ENCODE measurements at places on chromosomes 5 and 9.

DNA sequence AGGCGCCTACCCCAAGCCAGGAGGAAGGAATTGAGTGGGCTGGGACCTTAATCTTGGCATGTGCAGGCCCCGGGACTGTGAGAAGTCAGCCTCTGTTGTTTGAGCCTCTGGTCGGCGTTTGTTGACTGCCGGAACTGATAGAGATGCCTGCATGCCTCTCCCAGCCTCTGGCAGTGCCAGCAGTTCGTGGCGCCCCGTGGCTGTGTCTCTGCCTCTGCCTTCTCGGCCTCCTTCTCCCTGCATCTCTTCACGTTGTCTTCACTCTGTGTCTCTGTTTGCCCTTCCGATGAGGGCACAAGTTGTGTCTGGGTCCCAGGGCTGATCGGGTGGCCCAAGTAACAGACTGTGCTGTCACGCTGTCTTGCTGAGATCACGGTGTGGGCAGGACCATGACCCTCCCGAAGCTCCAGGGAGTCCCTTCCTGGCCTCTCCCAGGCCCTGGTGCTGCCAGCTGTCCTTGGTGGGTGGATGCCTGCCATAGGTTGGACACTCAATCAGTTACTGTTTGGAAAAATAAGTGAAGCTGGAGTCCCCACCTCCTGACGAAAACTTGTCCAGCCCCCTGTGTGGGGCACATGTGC, 133.5 kb upstream of the LPCAT1 start:
- no peak for DNase-seq

DNA sequence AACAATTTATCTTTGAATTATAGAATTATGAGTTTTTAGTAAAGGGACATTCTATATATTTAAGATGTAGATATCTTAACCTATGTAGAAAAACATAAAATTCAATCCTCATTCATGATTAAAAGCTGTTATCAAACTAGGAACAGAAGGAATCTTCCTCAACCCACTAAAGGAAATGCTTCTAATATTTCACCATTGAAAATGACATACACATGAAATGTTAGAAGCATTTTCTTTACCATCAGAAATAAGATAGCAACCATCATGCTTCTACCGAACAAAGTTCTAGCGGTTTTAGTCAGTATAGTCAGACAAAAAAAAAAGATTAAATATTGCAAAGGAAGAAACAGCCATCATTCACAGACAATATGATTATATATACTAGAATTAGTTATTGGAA, 32.2 kb downstream of the SHOC1 start:
- no peak for DNase-seq

GRCh38 chr5:142561486-142562097, 124.3 kb downstream of the FGF1 start:
- DNase-seq: no peak

- DNase-seq: no peak
Measured at GRCh38 chr5:52770287-52770939, 17.3 kb upstream of the ITGA1 start.

GRCh38 chr5:36492984-36493654, 113.3 kb upstream of the SLC1A3 start:
- DNase-seq: no peak

GRCh38 chr5:130985776-130986175, 179.3 kb downstream of the HINT1 start:
- no peak for DNase-seq

- DNase-seq: no peak
Measured at GRCh38 chr9:17894501-17895160, 315.8 kb downstream of the SH3GL2 start.

DNA sequence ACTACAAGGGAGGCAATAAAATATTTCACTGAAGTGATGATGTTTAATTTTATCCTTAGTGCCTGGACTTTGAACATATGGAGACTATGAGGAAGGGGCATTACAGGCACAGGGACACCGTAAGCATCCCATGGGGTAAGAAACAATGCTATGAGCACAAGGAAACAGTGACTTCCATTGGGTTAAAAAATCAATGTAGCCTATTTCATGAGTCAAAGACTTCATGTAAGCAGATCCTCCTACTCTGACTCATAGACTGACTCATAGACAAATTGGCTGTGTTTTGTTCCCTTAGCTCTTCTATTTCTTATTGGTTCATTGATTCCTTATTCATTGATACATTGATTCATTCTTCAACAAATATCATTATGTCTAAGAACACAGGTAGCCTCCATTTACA, 351.0 kb downstream of the PRELID2 start:
- no peak for DNase-seq
